Stimulated activated CD4-positive, alpha-beta T cell treated with anti-CD3 and anti-CD28 coated beads, Interleukin-2, amount 100 ng/mL, for 24 hours (primary cell): ENCODE measurements at places on chromosomes 6 and 20.

DNA sequence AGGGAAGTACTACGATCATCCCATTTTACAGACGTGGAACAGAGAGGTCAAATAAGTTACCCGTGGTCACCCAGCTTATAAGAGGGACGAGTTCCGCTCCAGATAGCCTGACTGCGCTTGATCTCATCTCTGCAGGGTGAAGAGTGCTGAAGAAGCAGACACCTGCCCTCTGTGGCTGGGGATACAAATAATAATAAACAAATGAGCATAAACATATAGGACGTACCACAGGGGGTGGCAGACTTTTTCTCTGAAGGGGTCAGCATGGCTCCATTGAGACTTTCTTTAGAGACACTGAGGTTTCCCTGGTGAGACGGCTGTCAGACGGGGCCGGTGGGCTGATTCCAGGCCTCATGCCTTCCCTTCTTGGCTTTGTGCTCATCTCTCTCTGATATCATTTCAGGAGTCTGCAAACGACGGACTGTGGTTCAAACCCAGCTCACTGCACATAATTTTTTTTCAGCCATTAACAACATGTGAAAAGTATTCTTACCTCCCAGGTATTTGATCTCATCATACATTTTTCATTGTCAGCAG is 47.1 kb downstream of the IRF4 start:
- no peak for DNase-seq

DNA sequence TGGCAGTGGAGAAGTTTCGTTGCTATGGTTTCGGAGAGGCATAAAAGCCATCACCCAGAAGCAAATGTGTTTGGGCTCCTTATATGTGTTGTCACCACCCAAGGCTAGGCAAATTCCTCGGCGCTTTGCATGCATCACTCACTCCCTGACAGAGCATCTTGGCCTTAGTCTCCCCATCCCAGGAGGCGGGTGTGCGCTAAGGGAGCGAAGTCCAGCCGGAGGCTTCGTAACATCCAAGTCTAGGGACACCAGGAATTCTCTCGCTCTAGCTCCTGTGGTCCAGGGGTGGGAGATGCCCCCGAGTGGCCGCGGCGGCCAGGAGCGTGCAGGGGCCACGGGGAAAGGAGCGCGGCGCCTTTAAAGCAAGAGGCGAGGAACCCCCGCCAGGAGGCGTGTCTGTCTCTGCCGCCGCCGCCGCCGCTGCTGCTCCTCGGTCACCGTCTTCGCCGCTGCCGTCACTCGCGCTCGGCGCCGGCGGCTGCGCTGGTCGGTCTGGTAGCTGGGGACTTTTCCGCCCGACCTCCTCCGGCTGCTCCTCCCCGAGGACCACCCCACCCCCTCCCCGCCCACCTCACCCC is at the start of gene GRIK2:
Gene GRIK2 (plus strand): TSS at position 458 of the 578 bp plus-strand sequence.
- peak; percentile 31 for DNase-seq

DNA sequence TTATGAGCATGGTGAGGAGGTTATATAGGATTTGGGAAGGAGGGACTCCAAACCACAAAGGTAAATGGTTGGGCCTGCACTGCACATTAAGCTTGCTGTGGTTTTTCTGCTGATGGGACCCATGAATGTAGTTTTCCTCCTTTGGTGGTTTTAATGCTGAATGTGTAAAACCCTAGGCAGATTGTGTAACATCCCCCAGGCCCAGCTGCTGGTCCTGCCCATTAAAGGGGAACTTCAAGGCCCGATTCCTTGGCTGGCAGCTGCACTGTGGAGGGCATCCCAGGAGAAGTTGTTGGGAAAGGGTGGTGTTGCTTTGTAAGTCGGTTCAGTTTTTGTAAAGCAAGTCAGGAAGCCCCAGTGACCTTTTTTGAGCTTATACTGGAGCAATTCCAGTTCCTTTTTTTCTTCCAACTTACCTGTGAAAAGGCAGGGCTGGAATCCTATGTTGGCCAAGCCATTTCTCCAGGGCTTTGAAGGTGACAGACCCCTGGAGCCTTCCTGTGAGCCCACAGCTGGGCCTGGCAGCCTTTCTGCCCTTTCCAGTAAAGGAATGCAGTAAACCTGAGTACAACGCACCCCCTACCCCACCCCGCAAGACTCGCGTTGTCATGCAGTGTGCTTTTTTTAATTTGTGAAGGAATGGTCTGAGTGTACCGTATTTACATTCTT is 43.1 kb upstream of the NAA20 start:
- DNase-seq: no peak

DNA sequence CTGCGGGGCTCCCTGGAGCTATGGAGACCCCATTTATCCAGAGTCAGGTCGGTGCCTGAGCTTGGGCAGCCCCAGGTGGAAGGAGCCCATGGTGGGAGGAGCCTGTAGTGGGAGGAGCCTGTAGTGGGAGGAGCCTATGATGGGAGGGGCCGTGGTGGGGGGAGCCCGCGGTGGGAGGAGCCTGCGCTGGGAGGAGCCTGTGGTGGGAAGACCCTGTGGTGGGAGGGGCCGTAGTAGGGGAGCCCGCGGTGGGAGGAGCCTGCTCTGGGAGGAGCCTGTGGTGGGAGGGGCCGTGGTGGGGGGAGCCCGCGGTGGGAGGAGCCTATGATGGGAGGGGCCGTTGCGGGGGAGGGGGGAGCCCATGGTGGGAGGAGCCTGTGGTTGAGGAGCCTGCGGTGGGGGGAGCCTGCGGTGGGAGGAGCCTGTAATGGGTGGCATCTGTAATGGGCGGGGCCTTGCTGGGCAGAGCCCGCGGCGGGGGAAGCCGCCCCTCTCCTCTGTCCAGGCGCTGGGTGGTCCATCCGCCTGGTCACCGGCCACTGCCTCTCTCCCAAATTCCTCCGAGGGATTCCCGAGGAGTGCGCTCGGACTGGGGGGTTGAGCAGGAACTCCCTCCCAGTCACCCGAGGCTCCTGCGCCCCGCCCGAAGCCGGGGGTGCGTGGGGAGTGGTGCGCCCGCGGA is 567 bp upstream of the FNDC11 start:
- DNase-seq: peak; percentile 90

DNA sequence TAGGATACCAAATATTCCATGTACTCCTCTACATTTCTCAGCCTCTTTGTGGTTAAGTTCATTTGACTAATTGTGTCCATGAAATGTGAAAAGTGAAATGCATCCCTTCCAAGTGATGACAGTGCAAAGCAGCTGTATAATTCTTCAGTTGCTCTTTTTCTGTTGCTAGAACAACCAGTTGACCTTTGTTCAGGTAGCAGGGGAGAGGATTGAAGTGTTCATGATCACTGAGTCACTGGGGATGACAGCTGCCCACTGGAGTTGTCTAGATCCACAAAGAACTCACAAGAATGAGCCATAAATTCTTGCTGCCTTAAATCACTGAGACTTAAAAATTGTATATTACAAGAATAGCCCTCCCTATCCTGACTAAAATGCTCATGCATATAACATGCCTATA is 254.6 kb downstream of the EPHA7 start:
- DNase-seq: no peak

DNA sequence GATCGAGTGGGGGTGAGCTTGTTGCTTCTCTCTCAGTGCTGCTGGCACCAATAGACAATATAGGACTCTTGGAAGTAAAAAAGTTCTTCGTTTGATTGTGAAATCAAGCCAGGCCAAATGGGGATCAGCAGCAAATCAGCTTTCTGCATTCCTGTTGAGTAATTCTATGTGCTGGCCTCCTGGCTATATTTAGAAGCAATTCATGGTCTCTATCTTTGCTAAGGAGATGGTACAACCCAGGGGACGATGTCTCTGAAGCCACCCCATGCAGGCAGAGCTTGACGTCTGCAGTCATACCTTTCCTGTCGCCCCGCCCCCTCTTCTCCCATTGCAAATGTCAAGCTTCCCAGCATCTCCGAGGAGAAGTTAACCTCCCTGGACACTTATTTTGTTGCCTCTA is 199.1 kb downstream of the SCP2D1 start:
- DNase-seq: no peak

- no peak for DNase-seq
These were observed 3.3 kb upstream of the TREM1 start for GRCh38 chr6:41289815-41290214.

DNA sequence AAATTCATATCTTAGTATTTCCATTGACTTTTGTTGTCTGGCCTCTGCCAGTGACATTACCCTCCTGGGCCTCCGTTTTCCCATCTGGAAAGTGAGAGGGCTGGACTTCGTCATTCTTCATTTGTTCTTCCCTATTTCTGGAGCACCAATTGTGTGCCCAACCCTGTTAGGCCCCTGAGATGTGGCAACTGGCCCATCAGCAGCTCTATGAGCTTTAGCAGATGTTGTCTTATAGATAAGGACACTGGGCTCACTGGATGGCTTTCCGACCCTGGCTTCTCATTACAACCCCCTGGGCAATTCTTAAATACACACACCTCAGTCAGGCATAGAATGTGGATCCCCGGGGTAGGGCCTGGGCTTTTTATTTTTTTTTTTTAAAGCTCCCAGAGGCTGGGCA is 14.7 kb downstream of the PABPC1L start:
- DNase-seq: no peak

GRCh38 chr6:3568396-3569082 is 111.7 kb upstream of the SLC22A23 start:
- DNase-seq: no peak

DNA sequence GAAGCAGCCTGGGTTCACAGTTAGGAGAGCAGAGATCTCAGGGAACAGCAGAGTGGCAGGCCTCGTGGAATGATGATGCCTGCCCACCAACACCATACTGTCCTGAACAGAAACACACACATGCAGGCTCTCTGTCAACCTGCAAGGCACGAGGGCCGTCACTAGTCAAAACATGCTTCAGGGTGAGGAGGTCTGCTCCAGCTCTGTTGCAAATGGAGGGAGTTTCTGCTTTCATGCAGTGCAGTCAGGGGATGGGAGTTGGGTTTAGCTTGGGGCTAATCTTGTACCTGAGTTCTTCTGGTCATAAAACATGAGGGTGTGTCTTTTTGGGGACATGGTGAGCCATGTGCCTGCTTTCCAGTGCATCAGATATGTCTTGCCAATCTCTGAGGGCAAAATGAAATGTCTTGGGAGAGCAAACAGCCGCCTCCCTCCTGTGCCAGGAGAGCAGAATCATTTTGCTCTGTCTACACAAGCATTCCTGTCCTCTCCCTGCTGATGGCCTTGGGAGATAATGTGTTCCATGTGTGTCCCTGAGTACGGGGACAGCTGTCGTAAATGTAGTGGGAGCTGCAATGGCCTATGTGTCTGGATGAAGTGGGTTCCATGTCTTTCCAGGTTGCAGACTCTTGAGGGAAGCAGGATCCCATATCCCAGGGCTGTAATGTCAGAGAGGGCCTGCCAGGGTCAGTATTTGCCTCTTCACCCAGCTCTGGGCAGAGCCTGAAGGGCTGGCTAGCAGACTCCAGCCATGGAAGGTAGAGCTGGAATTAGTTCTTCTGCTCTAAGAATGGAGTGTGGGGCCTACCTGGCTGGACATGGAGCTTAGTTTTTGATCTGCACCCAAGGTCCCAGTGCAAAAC is 40.6 kb downstream of the MAFB start:
- DNase-seq: no peak

- DNase-seq: no peak
These were observed 79.7 kb downstream of the EDN1 start for GRCh38 chr6:12369781-12370262.

DNA sequence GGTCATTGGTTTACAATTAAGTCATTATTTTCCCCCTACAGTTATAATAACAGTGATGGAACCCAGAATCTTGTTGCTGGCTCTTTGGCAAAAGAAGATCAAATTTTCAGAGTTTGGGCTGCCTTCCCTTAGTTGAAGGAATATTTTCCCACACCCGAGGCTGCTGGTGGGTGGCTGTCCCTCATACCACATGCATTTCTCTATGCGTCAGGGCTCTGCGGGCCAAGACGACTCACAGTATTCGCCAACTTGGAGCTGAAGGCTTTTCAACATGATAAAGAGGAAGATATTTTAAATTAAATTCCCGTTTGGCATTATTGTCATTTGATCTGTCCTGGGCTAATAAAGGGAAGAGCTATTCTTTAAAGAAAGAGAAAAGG is 102.2 kb upstream of the SASH1 start:
- no peak for DNase-seq

- no peak for DNase-seq
These were observed 90.1 kb downstream of the HIVEP2 start for GRCh38 chr6:142854589-142855488.

DNA sequence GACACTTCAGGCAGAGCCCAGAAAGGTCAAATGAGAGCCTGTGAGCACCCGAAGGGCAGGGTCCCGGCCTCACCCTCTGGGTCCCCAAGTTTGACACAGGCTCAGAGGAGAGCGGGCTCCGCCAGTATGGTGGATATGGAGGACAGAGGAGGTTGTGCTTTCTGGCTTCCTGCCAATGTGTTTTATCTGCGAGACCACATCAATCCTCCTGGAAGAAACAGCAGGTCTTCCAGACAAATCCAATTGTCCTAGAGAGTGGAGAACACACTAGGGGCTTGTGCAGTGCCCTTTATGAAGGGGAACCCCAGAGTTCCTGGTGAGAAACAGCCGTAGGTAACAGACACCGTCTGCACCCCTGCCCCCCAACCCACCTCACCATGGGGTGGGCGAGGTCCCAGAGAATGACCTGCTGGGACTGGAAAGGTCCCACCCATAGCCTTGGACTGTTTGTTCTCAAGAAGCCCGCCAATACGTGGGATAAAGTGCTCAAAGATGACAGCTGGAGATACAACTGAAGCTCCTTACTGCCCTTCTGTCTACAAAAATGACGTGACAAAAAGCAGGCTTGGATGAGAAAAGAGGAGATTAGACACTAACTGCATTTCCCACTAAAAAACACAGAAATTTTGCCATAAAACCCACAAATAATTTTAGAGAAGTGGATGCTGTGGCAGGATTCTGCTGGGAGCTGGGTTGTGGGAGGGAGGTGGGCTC is 23.9 kb upstream of the SSTR4 start:
- DNase-seq: no peak

DNA sequence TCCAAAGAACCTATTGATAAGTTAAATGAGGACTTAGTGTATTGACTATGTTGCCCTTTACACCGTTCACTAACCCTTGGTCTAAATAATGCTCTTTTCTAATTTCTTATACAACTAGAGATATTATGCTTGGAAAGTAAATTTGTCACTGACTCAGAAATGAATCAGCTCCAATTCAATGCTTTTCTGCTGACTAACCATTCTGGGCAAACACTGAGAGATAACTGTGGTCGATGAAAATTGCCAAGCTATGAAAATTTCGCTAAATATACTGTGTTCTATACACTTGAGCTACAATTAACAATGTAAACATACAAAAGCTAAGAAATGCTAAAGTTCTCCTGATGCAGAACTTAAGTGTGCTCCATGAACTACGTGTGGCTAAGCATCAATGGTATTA is 23.1 kb upstream of the FBXO9 start:
- no peak for DNase-seq

- DNase-seq: no peak
These were observed 10.6 kb downstream of the TAAR1 start for GRCh38 chr6:132648356-132648755.
